Frontal cortex (tissue), 4 donors: ENCODE measurements at places on chromosomes 5 and 9.

- peak; percentile 58 for DNase-seq
Observed at GRCh38 chr9:94157050-94157801, 73.0 kb downstream of the PTPDC1 start.

DNA sequence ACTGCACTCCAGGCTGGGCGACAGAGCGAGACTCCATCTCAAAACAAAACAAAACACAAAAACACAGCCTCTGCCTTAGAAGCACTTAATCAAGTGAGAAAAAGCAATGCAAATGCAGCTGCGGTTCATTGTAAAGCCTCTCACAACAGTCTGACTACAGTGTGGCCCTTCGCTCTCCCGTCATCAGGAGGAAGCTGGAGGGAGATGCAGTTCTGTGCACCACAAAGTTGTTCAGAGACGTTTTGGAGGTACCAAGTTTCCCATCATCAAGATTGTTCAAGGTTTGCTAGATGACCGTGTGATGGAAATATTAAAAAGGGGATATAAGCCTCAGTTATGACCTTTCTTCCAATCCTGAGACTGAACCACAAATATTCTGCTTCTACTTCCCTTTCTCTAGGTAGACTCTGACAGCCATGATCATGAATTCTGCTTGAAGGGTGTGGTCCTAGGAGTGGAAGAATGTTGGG is 40.9 kb downstream of the SEC61B start:
- DNase-seq: no peak

GRCh38 chr5:128074171-128074570 is 9.4 kb upstream of the SLC12A2 start:
- no peak for DNase-seq

- no peak for DNase-seq
Observed at GRCh38 chr5:115460472-115460871, 84.1 kb downstream of the FEM1C start.

GRCh38 chr5:62483556-62483955 is 71.0 kb downstream of the IPO11 start:
- no peak for DNase-seq

- no peak for DNase-seq
Observed at GRCh38 chr9:37248651-37249163, 128.3 kb downstream of the ZCCHC7 start.

DNA sequence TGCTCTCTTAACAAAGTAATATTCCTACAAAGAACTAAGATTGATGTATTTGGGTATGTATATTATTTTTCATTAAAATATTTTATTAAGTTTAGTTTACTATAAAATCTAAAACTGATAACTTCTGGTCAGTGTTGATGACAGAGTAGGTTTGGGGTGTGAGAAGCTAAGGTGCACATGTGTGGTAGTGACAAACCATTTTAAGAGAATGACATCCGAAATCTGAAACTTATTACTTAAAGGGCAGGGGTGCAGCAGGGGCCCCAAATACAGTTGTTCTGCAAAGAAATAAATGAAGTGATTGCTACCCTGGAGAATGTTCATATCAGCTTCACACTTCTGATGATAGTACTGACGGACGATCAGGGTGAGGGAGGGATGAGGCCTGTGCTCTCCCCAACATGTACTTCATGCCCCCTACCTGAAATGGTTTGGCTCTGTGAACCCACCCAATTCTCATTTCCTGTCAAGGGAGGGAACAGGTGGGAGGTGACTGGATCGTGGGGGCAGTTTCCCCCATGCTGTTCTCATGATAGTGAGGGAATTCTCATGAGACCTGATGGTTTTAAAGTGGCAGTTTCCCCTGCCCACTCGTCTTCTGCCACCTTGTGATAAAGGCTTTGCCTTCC is 125.3 kb upstream of the RFX3 start:
- DNase-seq: no peak

- no peak for DNase-seq
Observed at GRCh38 chr5:10453545-10453944, 11.9 kb downstream of the ROPN1L start.

DNA sequence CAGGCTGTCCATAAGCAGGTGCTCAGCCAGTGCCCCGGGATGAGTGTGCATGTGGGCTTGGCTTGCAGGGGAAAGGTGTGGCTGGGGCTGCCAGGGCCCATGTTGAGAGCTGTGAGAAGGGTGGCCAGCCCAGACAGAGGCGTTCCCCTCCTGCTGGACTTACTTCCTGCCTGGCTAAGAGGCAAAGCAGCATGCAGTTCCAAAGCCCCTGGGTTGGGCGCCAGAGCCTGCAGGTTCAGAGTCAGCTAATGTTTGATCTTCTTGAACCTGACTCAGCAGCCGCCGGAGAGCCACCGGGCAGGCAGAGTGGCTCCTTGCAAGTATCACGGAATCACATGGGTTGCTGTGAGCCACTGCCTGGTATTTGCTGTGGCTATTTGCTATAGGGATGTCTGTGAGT is 168.4 kb upstream of the MAP1B start:
- no peak for DNase-seq

- no peak for DNase-seq
Observed at GRCh38 chr5:38871790-38872551, 26.2 kb downstream of the OSMR start.

- DNase-seq: no peak
Observed at GRCh38 chr5:134420343-134420742, 8.7 kb upstream of the CDKN2AIPNL start.

- DNase-seq: no peak
Observed at GRCh38 chr9:115930472-115930871, 223.1 kb upstream of the PAPPA start.

DNA sequence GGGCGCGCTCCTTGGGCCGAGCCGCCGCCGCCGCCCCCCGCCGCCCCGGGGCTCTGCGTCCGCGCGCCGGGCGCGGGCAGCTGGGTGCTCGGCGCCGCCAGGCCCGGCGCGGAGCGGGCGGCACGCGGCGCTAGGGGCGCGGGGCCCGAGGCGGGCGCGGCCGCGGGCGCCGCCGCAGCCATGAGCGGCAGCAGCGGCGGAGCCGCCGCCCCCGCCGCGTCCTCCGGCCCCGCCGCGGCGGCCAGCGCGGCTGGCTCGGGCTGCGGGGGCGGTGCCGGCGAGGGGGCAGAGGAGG is 351 bp downstream of the TRIO start:
- DNase-seq: peak; percentile 48

DNA sequence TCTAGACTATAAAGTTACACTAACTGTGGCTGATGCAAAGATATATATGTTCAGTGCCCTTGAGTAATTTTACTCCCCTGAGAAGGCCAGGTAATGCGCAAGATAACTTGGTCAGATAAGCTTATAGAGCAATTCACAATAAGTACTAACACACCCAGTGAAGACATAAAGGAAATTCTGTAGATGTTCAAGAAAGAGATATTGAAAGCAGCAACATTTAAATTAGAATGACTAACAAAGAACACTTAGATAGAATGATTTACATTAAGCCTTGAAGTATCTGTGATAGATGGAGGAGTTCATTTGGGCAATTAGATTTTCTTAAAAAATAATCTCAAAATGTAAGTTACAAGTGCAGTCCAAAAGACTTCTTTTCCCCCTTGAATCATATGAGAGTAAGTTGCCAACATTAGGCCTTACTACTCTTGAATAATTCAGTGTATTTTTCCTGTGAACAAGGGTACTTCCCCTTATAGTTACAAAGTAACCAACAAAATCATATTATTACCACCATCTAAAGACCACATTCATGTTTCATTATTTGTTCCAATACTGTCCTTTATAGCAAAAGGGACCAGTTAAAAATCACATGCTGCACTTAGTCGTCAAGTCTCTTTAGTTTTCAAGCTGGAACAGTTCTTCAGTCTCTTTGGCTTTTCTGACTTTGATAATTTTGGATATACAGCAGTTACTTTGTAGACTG is 44.4 kb upstream of the ELOVL7 start:
- DNase-seq: no peak

- no peak for DNase-seq
Observed at GRCh38 chr9:34187891-34188240, 9.0 kb downstream of the UBAP1 start.

GRCh38 chr5:25764733-25765132 is 1120.0 kb upstream of the CDH10 start:
- DNase-seq: no peak

DNA sequence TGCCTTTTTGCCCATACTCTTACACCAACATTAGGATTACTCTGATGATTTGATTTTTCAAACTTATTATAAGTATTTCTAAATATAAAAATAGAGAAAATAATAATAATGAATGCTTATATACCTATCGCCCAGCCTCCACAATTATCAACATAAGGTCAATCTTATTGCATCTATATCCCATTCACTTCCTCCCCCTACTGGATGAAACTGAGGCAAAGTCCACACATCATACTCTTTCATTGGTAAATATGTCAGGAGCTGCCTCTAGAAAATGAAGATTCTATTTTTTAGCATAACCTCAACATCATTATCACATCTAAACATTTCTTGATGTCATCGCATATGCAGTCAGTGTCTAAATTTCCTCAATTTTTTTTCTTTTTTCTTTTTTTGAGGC is 44.3 kb downstream of the SH3RF2 start:
- no peak for DNase-seq

- DNase-seq: no peak
Observed at GRCh38 chr5:609506-609905, 2.6 kb upstream of the CEP72 start.

DNA sequence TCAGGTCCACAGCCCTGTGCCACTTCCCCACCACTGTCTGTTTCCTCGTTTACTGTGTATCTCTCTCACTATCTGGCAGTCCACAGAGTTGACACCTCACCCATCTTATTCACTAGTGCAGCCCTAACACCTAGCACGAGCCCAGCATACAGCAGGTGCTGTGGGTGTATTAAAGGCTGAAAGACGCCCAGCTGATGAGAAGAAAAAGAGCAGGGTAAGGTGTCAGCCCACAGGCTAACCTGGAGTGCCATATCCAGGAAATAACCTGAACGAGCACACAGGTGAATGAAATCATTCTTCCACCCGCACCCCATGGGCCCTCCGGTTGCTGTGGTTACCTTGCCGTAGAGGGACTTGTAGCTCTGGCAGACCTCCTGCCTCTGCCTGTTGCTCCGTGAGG is 18.6 kb downstream of the ANXA6 start:
- no peak for DNase-seq

GRCh38 chr5:158856291-158856690 is 243.4 kb downstream of the EBF1 start:
- no peak for DNase-seq

- DNase-seq: no peak
Observed at GRCh38 chr9:77679088-77679487, 31.0 kb upstream of the GNA14 start.

DNA sequence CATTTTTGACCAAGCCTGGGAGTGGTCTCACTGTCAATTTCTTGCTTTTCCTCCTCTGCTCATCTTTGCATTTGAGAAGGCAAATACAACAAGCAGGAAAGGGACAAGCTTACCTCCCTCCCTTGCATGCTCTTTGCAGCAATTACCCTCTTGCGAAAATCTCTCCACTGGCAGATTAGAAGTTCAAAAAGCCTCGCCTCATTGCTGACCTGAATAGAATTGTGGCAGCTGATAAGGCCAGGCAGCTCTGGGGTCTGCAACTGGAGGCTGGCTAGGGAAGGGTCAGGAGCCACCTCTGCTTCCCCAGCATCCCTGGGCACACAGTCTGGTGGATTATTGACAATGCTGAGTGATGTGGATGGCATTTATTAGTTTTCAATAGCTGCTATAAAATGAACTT is 362.3 kb upstream of the KIF2A start:
- no peak for DNase-seq

- DNase-seq: no peak
Observed at GRCh38 chr5:136754216-136754615, 388.9 kb upstream of the TRPC7 start.

DNA sequence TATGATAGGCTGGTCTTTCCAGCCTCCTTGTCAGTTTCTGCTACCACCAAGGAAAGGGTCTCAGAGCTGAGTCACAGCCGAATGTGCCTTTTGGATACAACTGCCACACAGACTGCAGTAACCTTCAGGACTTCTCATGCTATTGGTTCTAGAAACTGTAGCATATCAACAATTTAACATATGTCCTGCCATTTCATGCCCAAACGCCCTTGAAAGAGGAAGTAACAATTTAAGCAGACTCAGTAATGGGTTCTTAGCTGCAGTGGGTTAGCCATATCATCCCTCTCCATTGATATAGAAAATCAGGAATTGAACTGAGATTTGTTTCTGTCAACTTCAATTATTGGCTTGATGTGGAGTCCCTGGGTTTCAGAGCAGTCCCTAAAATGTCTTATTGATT is 4.1 kb upstream of the CLK4 start:
- DNase-seq: no peak

- DNase-seq: no peak
Observed at GRCh38 chr9:101578378-101578777, 16.4 kb downstream of the PPP3R2 start.

GRCh38 chr5:111742177-111742994 is 14.6 kb downstream of the NREP start:
- DNase-seq: no peak

- no peak for DNase-seq
Observed at GRCh38 chr5:130532786-130533185, 628.5 kb downstream of the CHSY3 start.

- DNase-seq: no peak
Observed at GRCh38 chr9:84338792-84339191, 1.8 kb downstream of the SLC28A3 start.

GRCh38 chr9:98215821-98216220 is 23.4 kb upstream of the CORO2A start:
- no peak for DNase-seq

GRCh38 chr5:132655821-132656773 is 1.9 kb upstream of the IL13 start:
- DNase-seq: peak; percentile 69
